Anterior cingulate cortex (tissue), 58 donors: ENCODE measurements at places on chromosomes 13 and 19.

DNA sequence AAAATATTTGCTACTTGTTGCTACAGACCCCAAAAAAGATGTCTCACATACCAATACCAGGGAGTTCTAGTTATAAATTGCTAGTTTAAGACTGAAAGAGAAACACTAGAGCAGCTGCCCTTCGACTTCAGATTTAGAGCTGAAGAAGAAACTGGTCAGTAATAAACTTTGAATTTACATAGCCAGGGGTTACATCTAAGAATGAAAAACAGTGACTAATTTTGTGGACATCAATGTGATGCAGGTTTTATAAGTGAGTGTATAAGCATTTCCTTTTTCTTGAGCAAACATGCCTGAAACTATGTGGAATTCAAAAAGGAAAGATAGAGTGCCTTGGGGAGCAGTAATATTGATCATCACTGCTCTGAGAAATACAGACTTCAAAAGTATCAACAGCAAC lies 724.9 kb upstream of the MIR17HG start:
- no peak for DNase-seq

- no peak for DNase-seq
Measured at GRCh38 chr13:75151081-75151643, 330.8 kb downstream of the TBC1D4 start.

DNA sequence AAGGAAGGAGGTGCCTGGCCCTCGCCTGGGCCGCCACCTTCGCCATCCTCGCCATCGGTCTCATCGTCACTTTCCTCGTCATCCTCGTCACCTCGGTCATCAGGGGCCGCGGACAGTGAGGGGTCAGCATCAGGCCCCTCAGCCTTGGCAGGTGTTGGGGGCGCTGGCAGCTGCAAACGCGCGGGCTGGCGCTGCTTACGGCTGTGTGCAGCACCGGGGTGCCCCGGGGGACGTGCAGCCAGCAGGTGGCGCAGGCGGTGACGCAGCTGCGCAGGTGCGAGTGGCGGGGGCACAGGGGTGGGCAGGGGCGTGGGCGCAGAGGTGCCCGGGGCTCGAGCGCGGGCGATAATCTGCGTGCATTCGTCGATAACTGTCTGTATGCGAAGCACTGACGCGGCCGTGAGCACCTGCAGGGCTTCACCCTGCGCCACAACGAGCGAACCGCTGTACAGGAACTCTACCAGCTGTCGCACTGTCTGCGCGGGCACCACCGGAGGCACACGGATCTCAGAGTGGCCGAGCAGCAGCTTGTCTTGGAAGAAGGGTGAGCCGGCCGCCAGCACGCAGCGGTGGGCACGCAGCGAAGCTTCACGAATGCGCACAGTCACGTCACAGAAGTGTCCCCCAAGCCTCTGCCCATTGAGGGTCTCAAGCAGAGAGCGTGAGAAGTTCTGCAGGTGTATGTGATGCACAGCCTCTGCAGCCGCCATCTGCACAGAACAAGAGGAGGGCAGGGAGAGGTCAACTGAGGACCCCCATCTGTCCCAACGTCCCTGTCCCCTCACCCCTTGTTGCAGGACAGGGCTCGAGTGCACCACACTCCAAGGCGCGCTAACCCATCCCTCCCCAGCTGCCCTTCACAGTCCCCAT lies 2.4 kb downstream of the ZBTB45 start:
- DNase-seq, result no peak

- no peak for DNase-seq
Measured at GRCh38 chr19:12982648-12983047, 12.6 kb upstream of the NFIX start.

DNA sequence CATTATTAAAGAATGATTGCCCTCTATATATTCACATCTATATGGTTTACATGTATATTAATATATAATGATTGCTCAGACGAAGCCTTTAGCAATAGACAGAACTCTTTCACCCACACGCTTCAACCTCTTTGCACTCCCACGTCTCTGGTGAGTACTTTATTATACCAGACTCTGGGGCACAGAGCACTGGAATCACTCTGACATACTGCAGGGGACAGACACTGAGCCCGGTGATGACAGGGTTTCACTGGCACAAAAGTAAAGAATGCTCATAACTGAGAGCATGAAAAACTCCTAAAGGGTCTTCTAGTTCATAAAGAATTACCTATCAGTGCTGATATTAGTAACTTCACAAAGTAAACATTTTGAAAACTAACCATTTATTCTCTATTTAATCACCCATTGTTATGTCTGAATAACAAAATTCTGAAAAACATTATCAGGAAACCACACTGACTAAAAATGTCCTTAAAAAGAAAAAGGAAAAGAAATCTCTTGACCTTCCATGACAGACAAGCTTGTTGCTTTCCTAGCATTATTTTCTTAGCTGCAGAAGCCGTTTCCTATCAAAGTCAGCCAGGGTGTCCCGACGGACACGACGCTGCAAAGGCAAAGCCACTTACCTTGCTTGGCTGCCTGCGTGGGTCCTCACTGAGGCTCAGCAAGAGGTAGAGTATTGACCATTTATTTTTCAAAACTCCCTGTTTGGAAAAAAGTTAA lies 29.1 kb downstream of the TUBGCP3 start:
- no peak for DNase-seq

DNA sequence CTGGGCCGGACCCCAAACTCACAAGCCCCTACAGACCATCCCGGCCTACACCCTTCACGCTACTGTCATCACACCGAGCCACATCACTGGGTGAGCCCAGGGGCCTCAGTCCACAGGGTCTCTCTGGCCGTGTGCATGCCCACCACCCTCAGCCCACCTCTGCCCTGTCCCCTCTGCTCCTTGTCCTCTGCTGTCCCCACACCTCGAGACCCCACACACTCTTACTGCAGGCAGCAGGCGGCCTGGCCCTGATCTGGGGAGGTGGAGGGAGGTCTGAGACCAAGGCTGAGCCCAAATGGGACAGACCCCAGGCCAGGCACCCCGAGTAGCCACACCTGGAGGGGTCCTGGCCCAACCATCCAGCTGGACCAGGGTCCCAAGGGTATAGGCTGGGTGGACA lies 35.2 kb downstream of the PEPD start:
- DNase-seq, result no peak

DNA sequence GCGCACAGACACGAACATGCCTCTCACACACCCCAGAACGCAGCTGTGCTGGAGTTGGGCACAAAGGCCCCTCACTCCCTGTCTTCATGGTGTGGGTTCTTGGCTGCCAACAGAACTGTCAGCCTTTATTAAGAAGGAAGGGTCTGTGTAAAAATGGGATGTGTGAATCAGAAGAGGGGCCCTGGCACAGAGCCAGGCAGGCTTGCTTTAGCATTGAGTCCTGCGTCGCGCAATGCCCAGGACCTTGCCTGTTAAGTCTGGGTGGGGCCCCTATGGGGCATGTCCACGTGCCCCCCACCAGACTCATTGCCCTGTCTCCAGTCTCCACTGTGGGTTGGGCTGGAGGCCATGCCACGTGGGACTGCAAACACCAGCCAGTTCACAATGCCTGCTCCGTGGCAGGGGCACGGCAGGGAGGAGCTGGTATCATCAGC lies 84.8 kb downstream of the SLC7A1 start:
- DNase-seq, result no peak

GRCh38 chr13:113861433-113862030 lies 2.3 kb downstream of the GAS6 start:
- DNase-seq, result no peak

DNA sequence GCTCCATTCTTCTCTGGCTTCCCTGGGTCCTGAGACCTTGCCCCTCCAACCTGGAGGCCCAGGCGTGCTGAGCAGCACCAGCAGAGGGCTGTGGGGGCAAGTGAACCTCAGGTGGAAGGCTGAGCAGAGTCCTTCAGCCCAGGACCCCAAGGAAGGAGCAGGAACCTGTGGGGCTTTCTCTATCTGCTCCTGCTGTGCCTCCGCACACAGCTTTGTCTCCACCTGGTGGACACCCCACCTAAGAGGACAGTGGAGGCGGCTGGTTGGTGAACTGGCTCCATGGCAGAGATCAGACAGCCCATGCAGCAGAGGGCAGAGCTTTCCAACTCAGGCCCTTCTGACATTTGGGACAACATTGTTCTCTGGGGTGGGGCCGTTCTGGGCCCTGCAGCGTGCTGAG lies 19.7 kb downstream of the ZFR2 start:
- no peak for DNase-seq

DNA sequence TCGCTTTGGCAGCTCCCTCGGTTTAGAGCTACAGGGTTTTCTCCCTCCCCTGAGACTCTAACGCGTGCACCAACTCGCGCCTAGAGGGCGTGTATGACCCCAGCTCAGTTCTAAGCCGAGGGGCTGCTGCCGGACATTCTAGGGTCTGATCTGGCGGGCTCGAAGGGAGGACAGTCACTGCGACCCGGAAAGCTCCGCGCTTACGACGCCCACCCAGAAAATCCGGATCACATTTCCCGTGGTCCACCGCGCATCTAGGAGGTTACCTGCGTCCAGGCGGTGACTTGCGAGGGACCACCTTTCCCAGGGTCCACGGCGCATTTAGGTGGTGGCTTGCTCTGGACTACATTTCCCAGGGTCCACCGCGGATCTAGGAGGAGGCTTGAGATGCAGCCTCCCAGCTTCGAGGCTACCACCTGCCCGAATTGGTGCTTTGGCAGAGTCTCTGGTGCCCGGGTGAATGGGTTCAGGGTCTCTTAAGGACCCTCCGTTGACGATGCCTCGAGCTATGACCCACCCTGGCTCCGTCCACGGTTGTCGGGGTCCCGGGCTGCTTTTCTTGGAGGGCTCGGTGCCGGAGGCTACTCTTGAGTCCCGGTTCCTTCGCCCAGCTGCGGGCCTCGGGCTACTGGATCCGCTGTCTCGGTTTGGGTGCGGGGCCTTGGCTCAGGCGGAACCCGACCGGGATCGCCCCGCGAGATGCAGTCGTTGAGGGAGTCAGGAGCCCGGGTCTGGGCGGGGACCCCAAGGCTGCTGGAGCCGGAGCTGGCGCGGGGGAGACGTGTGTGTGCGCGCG lies 30.5 kb downstream of the ZNF146 start:
- peak; percentile 31 for DNase-seq

DNA sequence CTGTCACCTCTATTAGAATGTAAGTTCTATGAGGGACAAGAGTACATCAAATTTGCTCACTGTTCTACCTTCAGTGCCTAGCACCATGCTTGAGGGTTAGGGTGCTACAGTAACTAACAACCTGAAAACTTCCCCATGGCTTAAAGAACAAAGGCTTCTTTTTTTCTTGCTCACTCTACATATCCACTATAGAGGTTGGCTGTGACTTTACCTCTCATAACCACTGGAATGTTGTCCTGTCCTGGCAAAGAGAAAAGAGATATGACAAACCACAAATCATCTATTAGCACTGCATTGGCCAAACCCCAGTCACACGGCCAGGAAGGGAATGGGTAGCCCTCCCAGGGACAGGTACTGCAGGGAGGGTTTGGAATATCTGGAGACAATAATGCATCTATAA lies 23.2 kb upstream of the ACOD1 start:
- no peak for DNase-seq

DNA sequence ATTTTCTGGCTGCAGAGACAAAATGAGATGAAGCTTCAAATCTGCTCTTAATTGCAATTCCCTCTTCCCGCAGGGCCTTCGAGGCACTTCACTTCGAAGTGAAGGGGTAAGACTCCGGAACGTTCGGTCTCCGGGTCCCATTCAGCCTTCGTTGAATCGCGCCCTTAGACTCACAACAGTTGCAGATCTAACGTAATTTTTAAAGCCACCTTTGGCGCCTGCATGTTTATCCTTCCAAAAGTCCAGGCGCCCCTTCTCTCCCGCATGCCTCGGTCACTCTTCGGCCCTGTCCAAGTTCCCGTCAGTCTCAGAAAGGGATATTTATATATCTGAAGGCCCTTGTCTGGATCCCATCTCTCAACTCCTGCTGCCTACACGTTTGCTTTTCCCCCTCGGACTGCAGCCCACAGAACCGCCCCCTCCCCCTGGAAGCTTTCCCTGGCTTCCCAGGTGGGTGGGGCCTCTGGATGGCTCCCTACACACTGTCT lies 915 bp upstream of the KCTD12 start:
- DNase-seq, result no peak

DNA sequence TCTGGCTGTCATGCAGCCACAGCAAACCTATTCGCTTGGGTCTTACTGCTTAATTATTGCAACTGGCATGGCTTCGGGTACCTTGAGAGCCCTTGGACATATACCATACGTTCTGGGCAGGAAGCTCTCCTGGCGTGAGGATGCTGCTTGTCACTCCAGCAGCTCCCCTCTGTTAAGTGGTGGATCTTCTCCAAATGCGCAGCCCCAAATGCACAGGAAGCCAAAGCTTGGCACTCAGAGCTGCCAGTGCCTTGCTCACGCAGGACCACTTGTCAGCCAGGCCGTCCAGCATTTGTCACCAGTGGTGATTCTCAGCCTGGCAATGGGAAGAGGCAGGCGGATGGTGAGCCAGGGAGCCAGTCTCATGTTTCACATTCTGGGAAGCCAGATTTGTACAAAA lies 158.6 kb downstream of the KATNAL1 start:
- no peak for DNase-seq

DNA sequence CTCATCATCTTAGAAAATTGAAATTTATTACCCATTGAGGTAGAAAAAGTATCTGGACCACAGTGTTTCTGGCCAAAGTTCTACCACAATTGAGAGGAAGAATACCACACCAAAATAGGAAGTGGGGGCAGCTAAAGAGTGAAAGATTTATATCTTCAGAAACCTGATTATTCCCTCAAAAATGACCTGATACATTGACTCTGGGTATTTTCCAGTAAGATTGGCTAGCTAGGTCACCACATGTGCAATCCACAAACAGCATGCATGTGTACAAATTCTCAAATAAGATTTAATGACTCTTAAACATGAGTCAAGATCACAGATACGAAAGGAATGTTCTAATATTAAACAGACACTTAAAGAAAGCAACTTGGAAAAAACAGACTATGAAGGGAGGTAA lies 1516.2 kb upstream of the PCDH20 start:
- DNase-seq, result no peak

DNA sequence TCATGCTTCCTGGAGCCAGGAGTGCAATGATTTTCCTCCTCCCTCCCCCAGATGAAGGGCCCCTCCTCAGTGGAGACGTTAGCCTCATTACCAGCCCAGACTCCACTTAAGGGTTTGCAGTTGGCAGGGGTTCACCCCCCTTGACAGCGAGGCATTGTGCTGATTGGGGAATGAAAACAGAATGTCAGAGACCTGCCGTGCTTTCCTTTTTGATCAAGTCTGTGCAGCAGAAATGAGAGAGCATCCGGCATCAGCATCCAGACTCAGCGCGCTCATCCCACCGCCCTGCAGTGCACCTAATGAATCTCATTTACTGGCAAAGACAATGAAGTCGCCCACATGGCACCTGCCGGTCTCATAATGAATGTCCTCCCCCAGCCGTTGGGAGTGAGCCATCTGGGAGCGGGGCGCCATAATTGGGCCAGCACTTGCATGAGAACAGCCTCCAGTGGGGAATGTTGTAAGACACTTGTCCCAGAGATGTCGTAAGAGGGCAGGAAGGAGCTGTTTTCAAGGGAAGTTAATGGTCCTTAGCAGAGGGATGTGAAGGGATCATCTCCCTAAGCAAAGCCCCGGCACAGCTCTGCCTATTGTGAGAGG lies 98.3 kb upstream of the UQCRFS1 start:
- no peak for DNase-seq

DNA sequence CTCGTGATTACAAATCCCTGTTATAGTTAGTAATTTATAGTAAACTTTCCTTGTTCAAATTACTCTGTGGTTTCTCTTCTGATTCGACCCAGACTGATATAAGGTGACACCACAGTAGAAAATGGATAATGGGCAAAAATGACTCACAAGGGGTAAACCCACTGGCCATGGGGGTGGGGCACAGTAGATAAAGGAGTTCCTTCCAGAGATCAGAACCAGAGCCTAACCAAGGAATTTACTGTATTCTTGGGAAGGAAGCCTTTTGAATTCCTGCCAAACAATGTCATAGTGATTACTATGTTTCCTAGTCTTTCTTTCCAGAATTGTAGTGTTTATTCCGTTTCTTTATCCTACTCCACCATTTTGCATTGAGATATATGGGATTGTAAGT lies 21.9 kb downstream of the MIR17HG start:
- DNase-seq, result no peak
